ENCODE measurements at places on chromosomes 5 and 9.

GRCh38 chr9:69319324-69320025, 5.5 kb upstream of the ENTREP1 start:
- DNase-seq, result no peak

- no peak for DNase-seq
Observed at GRCh38 chr9:68488126-68488525, 52.6 kb downstream of the TMEM252 start.

GRCh38 chr5:89417990-89418389, 535.0 kb upstream of the MEF2C start:
- no peak for DNase-seq

DNA sequence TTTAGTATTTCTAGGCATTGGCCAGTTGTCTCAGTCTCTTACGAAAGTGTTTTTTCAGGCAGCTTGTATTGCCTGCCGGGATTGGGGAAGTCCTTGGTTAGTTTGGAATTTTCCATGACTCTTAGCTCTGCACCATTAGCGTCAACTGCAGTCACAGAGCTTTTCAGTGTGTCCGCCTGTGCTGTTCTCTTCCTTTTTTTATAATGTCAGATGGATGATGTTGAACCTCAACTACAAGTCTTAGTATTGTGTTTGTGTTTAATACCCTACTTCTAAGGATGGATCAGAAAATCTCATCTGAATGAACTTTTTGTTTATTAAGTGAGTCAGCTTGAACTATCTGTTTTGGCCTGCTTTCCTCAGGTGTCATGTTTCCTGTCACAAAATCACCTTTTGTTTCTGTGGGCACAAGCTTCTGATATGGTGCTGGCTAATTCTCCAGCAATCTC, 33.1 kb downstream of the ATP6V0E1 start:
- DNase-seq, result no peak

DNA sequence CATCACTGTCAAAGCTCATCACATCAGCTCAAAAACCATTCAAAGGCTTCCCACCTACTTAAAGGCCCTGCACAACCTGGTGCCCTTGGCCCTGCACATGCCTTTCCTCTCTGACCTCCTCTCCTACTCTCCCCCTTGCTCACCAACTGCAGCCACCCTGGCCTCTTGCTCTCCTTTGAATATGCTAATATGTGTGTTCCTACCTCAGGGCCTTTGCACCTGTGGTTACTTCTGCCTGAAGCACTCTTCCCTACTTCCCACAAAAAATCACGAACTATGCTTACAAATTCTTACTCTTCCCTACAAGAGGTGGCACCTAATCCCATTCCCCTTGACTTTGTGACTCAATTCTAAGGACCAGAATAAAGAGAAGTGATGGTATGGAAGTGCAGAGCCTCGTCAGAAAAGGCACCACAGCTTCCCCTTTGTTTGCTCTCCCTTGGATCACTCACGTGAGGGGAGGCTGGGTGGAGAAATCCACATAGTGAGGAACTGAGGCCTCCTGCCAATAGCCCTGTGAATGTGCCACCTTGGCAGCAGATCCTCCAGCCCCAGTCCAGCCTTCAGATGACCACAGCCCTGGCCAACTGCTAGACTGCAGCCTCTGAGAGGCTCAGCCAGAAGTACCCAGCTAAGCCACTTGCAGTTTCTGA, 3.2 kb upstream of the TMEM171 start:
- no peak for DNase-seq

GRCh38 chr5:142671266-142671665, 14.6 kb downstream of the FGF1 start:
- DNase-seq, result no peak
